ENCODE measurements at places on chromosomes 2 and 18.

DNA sequence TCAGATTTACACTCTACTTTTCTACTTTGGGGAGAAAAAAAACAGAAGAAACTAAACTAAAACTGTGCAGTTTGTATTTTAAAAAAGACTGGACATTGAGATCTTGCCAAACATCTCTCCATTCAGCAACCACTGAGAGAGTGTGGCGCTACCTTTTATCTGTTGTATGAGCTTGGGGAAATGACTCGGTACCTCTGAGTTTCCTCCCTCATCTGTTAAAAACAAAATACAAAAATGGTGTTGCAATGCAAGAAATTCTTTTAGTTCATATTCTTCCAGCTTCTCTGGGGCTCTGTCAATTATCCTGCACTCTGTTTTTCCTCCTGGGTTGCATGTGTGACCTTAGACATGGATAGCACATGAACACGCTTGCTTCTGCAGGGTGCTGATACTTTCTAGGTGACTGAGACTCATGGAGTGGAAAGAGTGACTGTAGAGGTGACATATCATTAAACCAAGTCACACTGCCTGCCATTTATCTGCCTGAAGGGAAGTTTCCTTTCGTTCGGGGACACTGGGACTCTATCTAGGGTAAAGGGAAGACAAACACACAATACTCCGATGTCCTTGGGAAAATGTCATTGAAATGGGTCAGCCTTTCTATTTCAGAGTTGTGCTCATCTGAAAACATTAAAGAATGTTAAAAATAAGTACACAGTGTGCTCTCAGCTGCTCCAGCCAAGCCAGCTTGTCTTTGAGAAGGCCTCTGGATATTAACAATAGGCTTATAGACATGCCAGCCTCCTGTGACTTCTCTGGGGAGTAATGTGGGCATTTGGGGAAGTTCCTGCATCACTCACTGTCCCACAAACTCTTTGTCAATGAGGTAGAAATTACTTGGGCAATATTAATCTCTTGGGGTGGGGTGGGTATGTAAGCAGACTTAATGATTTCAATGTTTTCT lies 91.4 kb downstream of the TRIB2 start:
- no peak for DNase-seq

DNA sequence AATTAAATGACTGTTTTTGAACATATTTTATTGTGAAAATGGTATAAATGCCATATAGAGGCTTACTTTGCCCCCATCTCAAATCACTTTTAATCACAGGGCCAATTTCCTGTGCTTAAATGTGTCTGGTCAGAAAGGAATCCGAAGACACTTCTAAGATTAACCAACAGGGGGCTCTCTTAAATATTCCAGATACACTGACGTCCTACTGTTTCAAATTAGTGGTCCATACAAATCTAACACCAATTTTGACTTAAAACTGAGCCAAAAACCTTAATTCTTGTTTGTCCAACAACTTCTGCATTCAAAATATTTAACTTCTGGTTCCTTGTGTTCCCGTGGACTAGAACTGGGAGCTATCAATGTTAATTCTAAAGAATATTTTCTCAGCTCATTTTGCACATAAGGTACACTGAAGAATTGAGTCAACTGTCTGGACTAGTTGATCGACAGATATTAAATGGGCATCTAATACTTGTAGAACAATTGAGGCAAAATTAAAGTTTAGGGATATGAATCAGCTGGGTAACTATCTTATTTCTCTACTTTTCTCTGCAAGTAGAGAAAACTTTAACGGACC lies 557.5 kb downstream of the ARHGAP15 start:
- DNase-seq = no peak

DNA sequence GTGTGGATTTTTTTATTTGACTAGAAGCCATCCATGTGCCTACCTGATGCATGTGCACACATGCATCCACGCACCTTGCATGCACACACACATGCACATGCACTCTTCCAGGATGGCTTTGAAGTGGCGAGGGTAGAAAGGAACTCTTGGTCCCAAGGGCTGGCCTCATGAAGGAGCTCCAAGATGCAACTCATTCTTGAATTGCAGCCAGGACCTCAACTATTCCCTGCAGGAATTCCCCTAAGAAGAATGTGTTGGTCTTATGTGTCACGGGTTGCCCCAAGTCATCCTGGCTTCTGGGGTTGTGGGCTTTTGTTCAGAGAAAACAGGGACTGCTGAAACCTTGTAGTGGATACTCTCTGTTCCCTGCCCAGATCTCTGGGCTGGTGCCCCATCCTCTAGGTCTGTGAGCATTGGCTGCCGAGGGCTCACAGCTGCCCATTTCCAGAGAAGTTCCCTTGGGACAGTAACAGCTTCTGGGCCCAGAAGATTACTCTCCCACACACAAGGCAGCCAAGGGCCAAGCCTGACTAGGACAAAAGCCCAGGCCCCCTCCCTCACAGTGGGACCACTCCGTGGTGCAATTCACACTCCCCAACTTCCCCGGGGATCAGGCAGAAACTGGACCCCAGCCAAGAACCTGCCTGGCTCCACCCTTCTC lies 137.6 kb downstream of the COPS8 start:
- no peak for DNase-seq

- DNase-seq = no peak
These were observed 1614.1 kb upstream of the TMEFF2 start for GRCh38 chr2:193808877-193809276.

DNA sequence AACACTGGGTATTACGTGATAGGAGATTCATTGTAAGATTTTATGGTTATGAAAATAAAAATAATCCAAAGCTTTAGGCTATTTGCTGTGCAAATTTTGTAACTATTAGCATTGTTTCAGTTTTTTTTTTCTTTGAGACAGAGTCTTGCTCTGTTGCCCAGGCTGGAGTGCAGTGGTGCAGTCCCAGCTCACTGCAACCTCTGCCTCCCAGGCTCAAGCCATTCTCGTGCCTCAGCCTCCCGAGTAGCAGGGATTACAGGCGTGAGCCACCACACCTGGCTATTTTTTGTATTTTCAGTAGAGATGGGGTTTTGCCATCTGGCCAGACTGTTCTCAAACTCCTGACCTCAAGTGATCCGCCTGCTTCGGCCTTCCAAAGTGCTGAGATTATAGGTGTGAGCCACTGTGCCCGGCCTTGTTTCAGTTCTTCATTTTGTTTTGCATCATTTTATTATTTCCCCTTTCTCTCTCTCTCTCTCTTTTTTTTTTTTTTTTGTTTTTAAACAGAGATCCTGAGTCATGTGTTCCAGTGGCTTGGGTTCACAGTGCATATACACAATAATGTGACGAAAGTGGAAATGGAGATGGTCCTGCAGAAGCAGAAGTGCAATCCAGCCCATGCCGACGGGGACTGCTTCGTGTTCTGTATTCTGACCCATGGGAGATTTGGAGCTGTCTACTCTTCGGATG lies 25.8 kb downstream of the CASP10 start:
- DNase-seq = no peak

GRCh38 chr2:75361486-75361885 lies 162.2 kb upstream of the TACR1 start:
- no peak for DNase-seq

GRCh38 chr2:28613186-28613585 lies 117.3 kb downstream of the PLB1 start:
- no peak for DNase-seq

- DNase-seq = no peak
These were observed 54.2 kb downstream of the DIPK1C start for GRCh38 chr18:74402806-74403433.

DNA sequence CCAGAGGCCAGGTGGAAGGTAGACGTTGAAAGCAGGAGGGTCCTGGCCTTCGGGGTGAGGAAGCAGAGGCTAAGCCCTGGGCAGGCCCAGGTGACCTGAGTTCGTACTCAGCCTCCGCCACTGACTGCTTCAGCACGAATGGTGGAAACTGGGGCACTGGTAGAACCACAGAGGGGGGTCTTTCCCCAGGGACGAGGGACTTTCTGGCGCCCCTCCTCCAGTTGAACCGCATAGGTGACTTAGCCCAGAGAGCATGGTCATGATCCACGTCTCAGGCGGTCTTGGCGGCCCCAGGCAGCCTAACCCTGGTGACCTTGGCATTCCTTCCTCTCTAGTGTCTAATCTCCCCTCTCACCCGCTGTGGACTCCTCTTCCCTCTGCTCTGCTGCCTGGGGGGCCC lies 30.2 kb downstream of the INHBB start:
- DNase-seq = no peak

DNA sequence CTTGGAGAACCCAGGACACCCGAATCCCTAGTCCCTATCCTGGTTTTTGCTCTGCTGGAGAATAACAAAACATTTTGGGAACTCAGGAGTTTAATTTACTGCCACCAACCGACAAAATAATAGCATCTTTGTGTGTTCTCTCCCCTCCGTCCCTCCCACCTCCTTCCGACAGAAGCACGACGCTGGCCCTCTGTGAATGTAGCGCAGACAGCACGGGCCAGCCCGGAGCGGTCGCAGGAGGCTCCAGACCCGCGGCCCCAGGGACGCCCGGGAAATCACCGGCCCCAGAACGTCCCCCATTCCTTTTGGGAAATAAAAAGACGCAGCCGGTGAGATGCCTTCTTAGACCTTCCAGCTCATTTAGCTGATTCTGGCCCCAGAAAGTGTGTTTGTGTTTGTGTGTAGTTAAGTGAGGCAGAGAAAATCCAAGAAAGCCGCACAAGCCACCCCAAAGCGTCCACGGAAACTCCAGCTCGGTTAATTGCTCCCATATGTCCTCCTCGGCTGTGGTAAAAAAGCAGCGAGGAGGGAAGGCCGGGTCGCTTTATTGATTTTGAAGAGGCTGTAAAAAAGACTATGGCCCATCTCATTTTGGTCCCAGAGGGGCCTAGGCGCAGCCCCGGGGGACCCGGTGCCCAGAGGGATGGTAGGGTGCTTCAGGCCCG lies 577 bp upstream of the TANC1 start:
- DNase-seq = no peak

DNA sequence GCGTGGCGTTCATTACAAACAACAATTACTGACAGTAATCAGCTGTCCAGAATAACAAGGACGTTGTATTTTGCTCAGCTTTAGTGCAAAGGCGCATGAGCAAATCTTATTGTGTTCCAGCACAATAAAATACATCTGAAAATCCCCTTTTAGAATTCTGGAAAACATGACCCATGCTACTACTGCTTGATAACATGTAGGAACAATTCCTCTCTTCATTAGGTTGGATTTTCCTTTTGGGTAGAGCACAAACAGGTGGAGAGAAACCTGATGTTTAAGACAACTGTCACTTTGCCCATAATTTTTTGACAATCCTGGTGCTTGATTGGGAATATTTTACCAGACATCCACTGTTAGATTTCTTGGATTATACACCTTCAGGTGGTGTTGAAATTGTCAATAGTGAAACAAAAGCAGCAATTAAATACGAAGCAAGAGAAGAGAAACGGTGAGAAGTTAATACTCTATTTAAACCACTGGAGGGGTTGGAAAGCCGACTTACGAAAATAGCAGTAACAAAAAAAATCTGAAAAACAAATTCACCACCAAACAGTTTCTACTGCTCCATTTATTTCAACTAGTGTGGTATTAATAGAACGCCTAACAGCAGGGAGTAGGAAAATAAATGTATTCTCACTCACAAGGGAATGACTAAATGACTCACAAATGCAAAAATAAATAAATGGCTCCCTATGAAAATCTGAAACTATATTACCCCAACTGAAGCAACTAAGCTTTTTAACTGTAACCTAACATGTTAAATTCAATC lies 102.7 kb downstream of the CPO start:
- no peak for DNase-seq

DNA sequence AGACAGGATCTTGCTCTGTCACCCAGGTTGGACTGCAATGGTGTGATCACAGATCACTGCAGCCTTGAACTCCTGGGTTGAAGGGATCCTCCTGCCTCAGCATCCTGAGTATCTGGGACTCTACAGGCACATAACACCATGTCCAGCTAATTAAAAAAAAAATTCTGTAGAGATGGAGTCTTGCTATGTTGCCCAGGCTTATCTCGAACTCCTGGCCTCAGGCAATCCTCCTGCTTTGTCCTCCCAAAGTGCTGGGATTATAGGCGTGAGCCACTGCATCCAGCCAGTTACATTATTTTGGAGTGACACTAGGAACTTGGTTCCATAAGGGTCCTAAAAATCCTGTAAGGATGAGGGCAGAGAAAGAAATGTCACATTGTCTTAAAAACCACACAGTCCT lies 89.1 kb upstream of the ZFP36L2 start:
- no peak for DNase-seq

GRCh38 chr2:85698184-85698879 lies 4.2 kb downstream of the GNLY start:
- DNase-seq = no peak

DNA sequence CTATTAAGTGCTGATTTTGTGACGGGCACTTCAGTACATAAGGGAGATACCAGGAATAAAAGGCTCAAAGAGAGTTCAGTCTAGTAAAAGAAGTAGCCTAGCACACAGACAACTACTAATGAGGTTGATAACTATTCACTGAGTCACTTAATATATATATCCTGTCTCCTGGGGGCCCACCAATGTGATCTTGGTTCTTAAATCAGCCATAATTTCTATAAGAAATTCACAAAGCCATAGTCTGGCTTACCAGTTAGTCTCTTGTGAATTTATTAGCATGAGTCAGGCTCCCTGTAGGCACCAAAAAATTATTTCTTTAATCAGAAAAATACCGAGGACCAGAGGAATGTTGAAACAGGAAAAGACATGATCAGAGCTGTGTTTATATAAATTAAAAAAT lies 10.4 kb downstream of the KCNE4 start:
- DNase-seq = no peak

DNA sequence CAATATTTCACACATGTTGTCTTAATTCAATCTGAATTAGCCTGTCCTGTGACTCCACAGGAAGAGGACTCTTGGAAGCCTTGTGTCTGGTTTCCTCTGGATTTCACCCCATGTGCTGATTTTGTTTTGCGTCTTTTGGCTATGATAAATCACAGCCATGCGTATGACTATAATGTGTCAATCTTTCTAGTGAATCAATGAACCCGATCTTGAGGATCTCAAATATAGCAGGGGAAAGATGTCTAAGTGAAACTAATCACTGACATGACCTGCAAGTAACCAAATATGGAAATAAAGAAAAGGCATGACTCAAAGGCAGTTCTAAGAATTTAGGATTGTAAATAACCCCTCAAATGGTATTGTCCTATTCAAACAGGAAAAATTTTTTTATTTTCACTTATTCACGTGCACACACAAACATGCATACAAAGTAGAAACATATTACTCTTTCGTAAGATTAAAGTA lies 8.2 kb downstream of the WDFY1 start:
- DNase-seq = no peak

GRCh38 chr2:75480971-75481836 lies 79.5 kb downstream of the EVA1A start:
- no peak for DNase-seq

GRCh38 chr18:363301-364085 lies 95.6 kb upstream of the THOC1 start:
- DNase-seq = no peak

DNA sequence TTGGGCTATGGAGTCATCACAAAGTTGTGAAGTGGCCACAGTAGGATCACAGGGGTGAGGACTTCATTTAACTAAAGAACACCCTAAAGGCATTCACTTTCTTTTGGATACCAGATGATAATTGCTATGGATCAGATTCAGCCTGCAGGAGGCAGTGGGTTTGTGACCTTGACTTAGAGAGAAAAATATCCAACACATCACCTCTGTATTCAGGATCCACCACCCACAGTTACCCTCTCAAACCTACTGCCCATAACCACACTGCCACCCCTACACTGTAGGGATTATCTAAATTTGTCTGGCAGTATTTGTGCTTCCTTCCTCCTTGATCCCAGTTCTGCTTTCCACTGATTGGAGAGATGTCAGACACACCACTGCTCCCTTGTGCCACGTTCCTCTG lies 269.4 kb downstream of the MYCN start:
- DNase-seq = no peak

Measured in stimulated activated CD4-positive, alpha-beta T cell treated with anti-CD3 and anti-CD28 coated beads, Interleukin-1b, Interleukin-23, amount 100 ng/mL, for 1 hour (primary cell).